ENCODE measurements at places on chromosomes 13 and 19. TPM values are rescaled to one million over a fixed set of nuclear protein-coding genes. Genes with fewer than 3 reads are reported as not detected.

DNA sequence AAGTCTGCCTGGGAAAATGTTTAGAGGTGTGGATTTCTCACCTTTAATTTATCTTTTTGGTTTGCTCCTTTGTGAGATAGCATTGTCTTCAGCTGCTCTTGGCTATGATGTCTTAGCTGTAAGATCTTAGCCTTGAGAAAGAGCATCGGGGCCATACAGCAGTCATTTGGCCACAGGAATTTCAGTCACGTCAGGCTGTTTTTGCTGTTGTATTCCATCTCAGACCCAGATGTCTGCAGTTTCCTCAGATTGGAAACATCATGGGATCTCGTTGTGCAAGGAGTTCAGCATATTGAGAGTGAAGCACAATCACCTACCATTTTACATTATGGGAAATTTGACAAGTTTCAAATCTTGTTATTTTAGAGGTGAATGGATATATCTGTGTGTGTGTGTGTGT lies 89.3 kb upstream of the C1QTNF9B start:
- H3K4me3 ChIP-seq = no peak overlapping the region
- H3K36me3 ChIP-seq = no peaks in the 10 kb centered on the region
- peaks cover 25% of the 10 kb centered on the region for H3K27me3 ChIP-seq

DNA sequence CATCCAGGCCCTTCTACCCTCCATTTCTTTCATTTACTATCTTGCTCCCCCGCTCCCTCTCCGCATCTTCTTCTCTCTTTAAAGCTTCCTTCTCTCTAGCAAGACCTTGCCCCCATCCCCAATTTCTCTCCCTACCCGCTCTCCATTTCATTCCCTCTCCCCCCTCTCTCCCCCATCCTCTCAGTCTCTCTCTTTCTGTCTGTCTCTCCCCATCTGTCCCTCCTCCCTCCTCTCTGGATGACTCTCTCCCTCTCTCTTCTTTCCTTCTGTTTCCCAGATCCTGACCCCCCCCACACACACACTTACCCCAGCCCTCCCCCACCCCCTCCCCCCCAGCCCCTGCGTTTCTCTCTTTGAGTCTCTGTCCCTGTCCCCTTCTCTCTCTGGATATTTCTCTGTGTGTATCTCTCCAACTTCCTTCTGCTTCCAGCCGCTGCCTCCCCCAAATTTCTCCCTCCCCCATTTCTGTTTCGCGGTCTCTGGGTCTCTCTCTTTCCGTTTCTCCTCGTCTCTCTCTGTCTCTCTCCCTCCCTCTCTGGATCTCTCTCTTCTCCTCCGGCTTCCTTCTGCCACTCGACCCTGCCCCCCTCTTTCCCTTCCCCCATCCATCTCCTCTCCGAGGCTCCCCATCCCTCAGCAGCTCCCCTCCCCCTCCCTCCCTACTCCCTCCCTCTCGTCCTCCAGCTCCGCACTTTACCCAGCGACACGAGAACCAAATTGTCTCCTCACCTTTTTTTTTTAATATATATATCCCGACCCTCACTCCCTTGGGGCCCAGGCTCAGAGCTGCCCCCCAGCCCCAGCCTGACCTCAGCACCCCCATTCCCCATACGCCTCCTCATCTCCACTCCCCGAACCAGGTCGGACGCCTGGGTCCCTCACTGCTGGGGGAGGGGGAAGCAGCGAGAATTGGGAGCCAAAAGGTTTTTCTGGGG lies 3.6 kb upstream of the CACNG8 start:
- H3K36me3 ChIP-seq = peaks cover 2% of the 10 kb centered on the region
- H3K4me1 ChIP-seq = peaks cover 2% of the 10 kb centered on the region
- no peak overlapping the region for H3K4me3 ChIP-seq
- H3K27ac ChIP-seq = no peak overlapping the region

- no peak for DNase-seq
- H3K4me1 ChIP-seq = peaks cover 11% of the 10 kb centered on the region
- no peak overlapping the region for H3K27ac ChIP-seq
- H3K36me3 ChIP-seq = peaks cover 19% of the 10 kb centered on the region
- H3K4me3 ChIP-seq = no peak overlapping the region
Measured at GRCh38 chr13:110937511-110938285, 22.8 kb upstream of the ANKRD10 start.

DNA sequence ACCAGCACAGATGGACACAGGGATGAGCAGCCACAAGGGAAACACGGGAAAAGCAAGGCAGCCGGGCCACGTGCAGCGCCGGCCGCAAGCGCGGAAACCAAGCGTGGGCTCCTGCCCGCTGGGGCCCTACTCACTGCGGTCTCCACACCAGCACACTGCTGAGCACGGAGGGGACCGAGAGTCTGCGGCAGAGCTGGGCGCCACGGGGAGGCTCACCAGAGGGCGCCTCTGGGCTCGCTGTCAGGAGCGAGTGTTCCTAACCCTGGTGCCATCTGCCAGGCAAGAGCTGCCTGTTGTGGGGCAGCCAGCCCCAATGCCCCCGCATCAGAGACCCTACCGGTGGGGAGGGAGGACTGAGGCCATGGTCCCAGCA lies 26.5 kb downstream of the MPND start:
- DNase-seq = peak; percentile 89
- peaks cover 7% of the 10 kb centered on the region for H3K36me3 ChIP-seq
- H3K27me3 ChIP-seq = no peaks in the 10 kb centered on the region
- peak overlapping the region; percentile 66 for H3K4me3 ChIP-seq
- H3K27ac ChIP-seq = peak overlapping the region; percentile 93
- peaks cover 60% of the 10 kb centered on the region for H3K4me1 ChIP-seq

DNA sequence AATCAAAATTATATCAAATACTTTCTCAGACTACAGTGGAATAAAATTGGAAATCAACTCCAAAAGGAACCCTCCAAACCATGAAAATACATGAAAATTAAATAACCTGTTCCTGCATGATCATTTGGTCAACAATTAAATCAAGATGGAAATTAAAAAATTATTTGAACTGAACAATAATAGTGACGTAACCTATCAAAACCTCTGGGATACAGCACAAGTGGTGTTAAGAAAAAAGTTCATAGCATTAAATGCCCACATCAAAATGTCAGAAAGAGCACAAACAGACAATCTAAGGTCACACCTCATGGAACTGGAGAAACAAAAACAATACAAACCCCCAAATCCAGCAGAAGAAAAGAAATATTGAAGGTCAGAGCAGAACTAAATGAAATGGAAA lies 1460.7 kb downstream of the OLFM4 start:
- no peaks in the 10 kb centered on the region for H3K27me3 ChIP-seq
- H3K4me1 ChIP-seq = no peaks in the 10 kb centered on the region
- H3K4me3 ChIP-seq = no peak overlapping the region
- no peak for DNase-seq

DNA sequence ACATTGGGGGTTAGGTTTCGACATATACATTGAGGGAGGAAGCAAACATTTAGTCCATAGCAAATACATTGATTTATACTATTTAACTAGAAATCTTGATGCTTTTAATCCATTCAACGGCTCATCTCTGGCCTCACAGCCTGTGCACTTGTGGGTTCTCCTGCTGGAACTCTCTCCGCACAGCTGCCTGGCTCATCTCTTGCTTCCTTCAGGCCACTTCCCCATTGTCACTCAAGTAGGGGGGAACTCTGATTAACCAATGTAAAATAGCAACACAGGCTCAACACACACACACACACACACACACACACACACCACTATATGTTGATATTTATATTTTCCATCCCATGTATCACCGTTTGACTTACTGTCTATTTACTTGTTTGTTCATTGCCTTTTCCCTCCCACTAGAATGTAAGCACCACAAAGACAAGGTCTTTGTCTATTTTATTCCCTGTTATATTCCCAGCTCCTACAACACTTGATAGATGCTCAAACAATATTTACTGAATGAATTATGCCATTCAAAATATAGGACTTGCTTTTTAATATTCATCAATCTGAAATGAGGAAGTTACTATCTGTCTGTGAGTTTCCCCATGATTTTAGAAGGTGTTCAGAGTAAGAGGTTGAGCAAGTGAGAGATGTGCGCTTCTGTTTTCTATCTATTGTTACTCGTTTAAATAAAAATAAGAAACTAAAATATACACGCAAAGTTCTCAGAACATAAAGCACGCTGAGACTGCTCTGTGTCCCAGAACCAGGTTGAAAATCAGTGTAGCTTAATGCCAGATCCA lies 29.8 kb upstream of the PABPC3 start:
- no peak for DNase-seq
- no peak overlapping the region for H3K27ac ChIP-seq
- no peaks in the 10 kb centered on the region for H3K36me3 ChIP-seq
- peaks cover 28% of the 10 kb centered on the region for H3K27me3 ChIP-seq

DNA sequence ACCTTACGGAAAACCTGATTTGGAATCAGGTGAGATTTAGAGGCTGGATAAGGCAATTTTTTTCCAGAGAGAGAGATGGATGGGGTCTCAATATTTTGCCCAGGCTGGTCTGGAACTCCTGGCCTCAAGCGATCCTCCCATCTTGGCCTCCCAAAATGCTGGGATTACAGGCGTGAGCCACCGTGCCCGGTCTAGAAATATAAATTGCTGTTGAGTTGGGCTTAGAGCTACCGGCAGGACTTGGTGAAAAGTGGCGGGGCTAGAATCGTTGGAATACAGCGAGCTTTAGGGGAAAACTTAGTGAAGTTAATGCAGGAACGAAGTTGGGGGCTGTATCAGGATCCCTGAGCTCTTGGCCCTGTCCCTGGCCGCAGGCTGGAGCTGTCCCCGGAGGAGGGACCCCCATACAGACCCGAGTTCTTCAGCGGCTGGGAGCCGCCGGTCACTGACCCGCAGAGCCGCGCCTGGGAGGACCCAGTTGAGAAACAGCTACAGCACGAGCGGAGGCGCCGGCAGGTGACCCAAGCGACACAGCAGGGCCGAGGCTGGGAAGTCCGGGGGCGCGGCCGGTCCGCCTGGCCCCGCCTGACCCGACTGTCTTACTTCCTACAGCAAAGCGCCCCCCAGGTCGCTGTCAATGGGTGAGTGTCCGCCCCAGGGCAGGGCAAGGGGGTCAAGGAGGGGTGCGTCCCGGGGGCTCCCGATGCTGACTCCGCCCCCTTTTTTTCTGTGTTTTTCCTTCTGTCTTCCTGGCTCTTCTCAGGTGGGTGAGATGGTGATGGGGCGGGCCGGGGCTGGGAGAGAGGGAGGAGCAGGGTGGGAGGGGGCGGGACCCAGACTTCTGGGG lies 7.6 kb downstream of the EPS8L1 start:
- no peak for DNase-seq
- peaks cover 36% of the 10 kb centered on the region for H3K4me1 ChIP-seq
- no peak overlapping the region for H3K4me3 ChIP-seq
- peaks cover 61% of the 10 kb centered on the region for H3K27me3 ChIP-seq

GRCh38 chr13:50078231-50078894 lies 63.1 kb downstream of the KCNRG start:
- H3K27me3 ChIP-seq = no peaks in the 10 kb centered on the region
- H3K27ac ChIP-seq = no peak overlapping the region
- H3K4me3 ChIP-seq = peak overlapping the region; percentile 90
- peaks cover 49% of the 10 kb centered on the region for H3K36me3 ChIP-seq
- no peak for DNase-seq

DNA sequence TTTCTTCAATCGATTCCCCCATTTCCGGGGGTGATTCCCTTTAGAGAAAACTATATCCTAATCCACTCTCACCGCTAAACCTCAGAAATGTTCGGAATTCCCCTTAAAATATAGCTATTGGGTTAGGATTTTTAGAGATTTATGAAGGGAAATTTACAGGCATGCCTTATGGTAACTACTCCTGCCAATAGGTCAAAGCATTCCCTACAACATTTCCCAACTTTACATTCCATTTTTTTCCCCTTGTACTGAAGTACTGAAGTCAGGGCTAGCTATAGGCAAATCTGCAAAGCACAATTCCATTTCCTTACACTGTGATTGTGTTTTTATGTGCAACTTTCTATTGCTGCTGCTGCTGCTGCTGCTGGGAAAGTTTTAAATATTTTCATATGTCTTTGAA lies 2.1 kb downstream of the EDNRB start:
- no peak overlapping the region for H3K4me3 ChIP-seq
- no peak for DNase-seq
- peaks cover 16% of the 10 kb centered on the region for H3K27me3 ChIP-seq
- H3K4me1 ChIP-seq = peaks cover 3% of the 10 kb centered on the region
- H3K36me3 ChIP-seq = no peaks in the 10 kb centered on the region
- H3K27ac ChIP-seq = no peak overlapping the region

DNA sequence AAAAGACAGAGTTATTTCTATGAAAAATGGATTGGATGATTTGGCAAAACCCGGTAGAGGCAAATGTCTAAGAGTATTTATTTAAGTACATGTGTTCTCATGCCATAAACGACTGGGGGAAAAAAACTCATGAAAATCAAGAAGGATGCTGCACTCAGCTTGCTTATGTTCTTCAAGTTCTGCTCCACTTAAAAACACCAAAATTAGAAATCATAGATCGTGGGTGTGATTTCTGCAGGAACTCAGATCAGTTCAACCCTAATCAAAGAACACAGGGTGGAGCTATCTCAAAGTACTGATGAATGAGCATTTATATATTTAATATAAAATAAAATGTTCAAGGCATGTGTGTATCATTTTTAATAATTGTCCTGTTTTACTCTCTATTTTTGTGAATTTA lies 103.8 kb downstream of the FGF14 start:
- H3K4me1 ChIP-seq = no peaks in the 10 kb centered on the region
- no peaks in the 10 kb centered on the region for H3K27me3 ChIP-seq
- no peak overlapping the region for H3K27ac ChIP-seq
- DNase-seq = no peak
- H3K4me3 ChIP-seq = no peak overlapping the region
- H3K36me3 ChIP-seq = no peaks in the 10 kb centered on the region

DNA sequence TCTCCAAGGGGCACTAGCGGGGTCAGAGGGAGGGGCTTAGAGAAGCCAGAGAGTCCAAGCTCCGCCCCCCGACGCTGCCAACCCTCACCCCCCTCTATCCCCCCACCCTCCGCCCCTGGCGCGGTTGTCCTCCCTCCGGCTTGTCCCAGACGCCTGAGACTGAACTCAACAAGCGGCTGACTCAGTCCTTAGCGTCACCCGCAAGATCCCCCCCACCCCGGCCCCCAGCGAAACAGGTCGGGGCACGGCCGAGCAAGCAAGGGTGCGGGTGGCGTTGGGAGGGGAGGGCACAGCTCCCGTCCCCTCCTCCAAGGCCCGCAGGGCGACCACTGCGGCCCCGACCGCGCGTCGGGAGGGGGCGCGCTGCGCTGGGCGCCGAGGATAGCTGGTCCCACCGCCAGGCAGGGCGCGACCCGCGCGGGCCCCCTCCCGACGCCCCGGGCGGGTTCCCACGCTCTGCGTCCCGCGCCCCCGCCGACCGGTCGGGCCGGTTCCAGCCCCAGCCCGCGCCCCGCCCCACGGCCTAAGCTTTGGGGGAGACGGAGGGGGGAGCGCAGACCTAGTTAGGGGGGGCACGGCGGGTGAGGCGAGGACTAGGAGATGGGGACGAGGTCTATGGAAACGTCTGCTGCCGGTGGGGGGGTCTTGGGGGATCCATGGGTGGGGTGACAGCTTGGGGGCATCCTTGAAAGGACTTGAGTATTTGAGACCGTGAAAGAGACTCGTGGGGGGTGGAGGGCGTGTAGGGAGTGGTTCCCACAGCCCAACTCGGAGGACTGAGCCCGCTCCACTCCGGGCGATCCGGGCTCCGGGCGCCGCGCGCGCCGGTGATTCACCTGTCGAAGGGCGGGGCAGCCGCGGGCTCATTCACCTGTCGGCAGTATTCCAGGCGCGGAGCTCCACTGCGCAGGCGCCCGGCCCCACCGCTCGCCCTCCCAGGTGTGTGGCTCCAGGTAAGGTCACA lies 5.1 kb downstream of the NOTCH3 start:
- peaks cover 45% of the 10 kb centered on the region for H3K27me3 ChIP-seq
- no peak for DNase-seq
- H3K36me3 ChIP-seq = peaks cover 1% of the 10 kb centered on the region
- no peak overlapping the region for H3K27ac ChIP-seq

GRCh38 chr13:36275190-36276002 lies 22.2 kb downstream of the CCDC169 start:
- no peaks in the 10 kb centered on the region for H3K36me3 ChIP-seq
- no peak overlapping the region for H3K4me3 ChIP-seq
- no peaks in the 10 kb centered on the region for H3K4me1 ChIP-seq

The OR7C1 gene
- not detected for total RNA-seq

The ZNF613 gene
- total RNA-seq = 5.0 TPM

The FFAR1 gene
- total RNA-seq = not detected

The CNN1 gene
- not detected for total RNA-seq

The ZNF416 gene
- 5.3 TPM for total RNA-seq

The CYP2A6 gene
- not detected for total RNA-seq
